Gastroesophageal sphincter (tissue), 4 donors: ENCODE measurements at places on chromosomes 1 and 21. TPM values are rescaled to one million over a fixed set of nuclear protein-coding genes. Genes with fewer than 3 reads are reported as not detected.
A peak's percentile ranks its signal among the peaks of the same experiment; 100 is the strongest.

DNA sequence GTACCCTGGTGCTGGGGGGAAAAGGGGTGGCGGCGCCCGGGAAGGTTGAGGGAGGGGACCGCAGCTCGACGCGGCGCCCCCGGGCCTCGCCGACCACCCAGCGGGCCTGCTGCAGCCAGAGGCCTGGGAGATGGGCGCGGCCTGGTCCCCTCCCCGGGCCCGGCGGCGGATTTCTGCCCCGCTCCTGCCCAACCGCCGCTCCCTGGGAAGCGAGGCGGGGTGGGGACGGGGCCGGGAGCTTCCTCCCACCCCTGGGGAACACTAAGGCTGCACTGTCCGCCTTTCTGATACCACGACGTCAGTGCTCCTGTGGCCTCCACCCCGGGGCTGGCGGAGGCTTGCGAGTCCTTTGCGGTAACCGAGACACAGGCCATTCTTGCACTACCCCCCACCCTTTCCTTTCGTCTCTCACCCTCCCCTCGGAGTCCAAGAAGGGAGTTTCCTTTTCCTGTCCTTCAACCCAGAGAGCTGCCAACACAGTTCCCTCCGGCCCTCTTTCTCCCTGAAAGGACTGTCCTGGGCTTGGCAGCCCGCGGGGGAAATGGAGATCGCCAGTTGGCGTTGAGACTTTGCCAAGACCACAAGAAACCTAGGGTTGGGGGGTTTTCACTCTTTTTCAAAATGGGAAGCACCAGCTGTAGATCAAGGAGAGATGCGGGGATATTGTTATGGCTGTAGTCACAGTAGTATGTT is 742 bp downstream of the SH3GLB1 start:
- ATAC-seq: peak; percentile 64

The CAMK1G gene
- total RNA-seq: 0.47 TPM

The PUSL1 gene
- total RNA-seq: 24.2 TPM

The PLA2G2F gene
- total RNA-seq: not detected

GRCh38 chr21:32378956-32379355 is 13.9 kb downstream of the URB1 start:
- no peak for ATAC-seq

- no peak for ATAC-seq
These were observed 358.7 kb downstream of the HHIPL2 start for GRCh38 chr1:222189218-222189617.

DNA sequence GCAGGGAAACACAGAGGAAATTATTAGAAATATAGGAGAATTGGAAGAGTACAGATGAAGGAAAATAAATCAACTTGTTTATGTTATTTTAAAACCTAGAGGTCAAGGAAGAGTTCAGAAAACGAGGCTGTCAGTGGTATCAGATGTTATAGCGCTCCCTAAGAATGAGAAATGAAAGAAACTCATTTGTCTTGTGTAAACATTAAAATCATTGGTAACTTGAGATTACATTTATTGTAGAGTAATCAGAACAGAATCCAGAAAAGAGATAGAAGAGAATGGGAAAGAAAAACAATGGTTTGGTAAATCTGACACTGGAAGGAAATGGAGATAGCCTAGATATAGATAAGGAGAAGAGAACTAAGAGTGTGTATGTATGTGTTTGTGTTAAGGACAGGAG is 106.4 kb downstream of the ATF6 start:
- no peak for ATAC-seq
